CD8-positive, alpha-beta memory T cell (primary cell): ENCODE measurements at places on chromosomes 2 and 18.

DNA sequence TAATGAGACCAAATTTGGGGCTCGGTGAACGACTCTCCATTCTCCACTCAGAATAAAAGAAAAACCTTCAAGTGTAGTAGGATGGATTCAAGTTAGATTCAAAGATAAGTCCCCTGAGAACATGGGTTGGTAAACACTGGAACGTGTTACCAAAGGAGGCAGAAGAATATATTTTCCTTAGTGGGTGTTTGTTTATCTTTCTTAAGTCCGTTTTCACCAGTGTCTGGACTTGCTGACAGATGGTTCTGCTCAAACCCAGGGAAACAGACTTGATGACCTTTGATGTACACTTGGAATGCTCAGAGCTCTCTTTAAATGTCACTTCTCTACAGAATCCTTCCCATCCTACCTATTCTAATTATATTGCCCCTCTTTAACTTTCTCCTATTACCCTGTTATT is 310.3 kb upstream of the ZNF521 start:
- no peak overlapping the region for H3K27ac ChIP-seq
- DNase-seq: no peak
- no peaks in the 10 kb centered on the region for H3K36me3 ChIP-seq
- H3K27me3 ChIP-seq: no peaks in the 10 kb centered on the region
- H3K4me1 ChIP-seq: no peaks in the 10 kb centered on the region
- H3K4me3 ChIP-seq: no peak overlapping the region

DNA sequence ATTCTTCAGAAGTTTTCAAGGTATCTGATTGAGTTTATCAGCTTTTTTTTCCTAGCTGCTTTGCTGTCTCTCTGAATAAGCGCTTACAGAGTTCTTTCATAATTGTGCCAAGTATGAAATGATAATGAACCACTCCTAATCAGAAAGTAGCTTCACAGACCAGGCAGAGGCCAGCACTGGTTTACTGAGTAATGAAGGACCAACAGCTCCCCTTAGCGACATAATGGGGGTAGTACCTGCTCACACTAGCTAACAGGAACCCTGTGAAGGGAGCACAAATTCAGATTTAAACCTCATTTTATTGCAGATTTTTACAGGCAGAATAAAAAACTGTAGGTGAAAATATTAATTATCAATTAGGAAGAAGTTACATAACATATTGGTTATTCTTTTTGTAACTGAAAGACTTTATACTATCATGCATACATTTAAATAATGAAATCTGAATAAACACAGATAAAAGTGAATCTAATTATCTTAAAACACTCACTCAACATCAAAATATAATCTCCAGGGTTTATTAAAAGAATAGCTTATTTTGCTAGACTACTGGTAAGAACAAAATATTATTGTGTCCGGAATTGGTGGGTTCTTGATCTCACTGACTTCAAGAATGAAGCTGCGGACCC is 53.7 kb upstream of the LRRC30 start:
- H3K4me1 ChIP-seq: no peaks in the 10 kb centered on the region
- H3K27me3 ChIP-seq: no peaks in the 10 kb centered on the region
- no peak overlapping the region for H3K27ac ChIP-seq
- no peak for DNase-seq

DNA sequence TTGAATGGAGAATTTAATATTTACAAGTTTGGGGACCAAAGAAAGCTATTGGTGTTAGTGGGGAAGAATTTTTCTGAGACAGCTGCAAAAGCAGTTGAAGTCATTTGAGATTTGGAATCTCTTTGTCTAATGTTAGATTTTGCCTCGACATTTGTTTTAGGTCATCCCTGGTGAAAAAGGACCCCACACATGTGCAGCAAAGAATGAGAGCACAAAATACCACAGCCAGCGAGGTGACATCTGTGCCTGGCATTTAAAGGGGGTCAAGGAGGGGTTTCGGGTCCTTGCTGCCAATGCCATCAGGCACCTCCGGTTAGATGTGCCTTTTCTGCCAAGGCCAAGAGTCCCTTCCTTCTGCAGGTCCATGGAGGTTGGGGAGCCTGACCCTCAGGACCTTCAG is 173.3 kb downstream of the TRIB2 start:
- no peak for DNase-seq

DNA sequence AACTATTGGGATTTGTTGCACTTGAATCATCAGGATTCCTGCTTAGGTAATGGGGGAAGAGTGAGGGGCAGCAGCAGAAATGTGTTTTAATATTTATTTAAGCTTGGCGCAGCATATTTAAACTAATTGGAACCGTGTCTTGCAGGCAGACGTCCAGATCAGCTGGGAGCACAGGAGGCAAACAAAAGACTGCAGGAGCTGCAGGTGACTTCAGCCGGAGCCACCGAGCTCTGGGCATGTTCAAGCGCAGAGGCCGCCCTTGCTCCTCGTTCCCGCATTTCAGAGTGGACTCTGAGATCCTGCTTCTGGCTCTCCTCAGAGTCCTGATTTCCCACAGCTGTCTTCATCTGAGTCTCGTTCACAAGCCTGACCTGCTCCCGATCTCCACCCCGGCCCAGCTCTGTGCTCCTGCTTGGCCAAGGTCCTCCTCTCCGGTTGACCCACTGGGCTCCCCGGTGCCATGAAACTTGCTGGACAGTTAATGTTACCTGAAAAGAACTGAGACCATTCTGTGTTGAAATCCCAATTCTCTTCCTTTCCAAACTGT is 475.5 kb downstream of the SOX11 start:
- H3K27ac ChIP-seq: no peak overlapping the region
- H3K4me1 ChIP-seq: no peaks in the 10 kb centered on the region
- H3K4me3 ChIP-seq: no peak overlapping the region
- no peak for DNase-seq
- no peaks in the 10 kb centered on the region for H3K36me3 ChIP-seq

DNA sequence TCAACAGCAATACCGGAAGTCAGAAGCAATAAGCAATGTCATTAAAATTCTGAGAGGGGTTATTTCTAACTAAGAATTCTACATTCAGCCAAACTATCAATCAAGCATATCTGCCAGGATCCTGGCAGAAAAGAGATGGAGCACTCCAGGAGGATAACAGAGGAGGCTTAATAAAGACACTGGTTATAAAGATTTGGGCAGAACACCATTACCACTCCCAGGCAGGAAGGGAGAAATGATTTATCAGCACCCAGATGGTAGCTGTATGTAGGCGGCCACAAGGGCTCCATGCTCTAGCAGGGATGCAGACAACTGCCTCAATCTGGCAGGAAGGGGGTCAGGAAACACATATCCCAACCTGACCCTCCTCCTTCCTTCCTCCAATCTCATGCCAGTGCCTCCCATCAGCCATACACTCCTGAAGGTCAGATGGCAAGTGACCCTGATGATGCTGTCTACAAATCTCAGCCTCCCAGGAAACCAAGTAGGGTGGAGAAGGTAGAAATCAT is 20.5 kb upstream of the TNFAIP6 start:
- no peak overlapping the region for H3K4me3 ChIP-seq
- no peaks in the 10 kb centered on the region for H3K4me1 ChIP-seq
- no peak for DNase-seq
- no peak overlapping the region for H3K27ac ChIP-seq
- H3K27me3 ChIP-seq: no peaks in the 10 kb centered on the region

DNA sequence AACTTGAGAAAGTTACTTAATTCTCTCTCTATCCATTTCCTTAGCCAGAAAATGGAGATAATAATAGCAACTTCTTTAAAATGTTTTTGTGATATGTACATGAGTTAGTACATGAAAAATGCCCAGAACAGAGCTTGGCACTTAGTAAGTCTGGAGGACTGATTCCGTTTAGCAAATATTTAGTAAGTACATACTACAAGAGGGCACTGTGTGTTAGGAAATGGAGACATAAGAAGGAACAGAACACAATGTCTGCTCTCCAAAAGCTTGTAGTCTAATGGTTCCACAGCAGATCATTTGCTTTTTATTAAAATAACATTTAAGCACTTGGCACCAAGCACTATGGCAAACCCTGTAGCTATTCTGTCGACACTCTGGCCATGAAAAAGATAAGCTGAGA is 47.5 kb upstream of the CDH20 start:
- H3K27me3 ChIP-seq: no peaks in the 10 kb centered on the region
- H3K36me3 ChIP-seq: no peaks in the 10 kb centered on the region
- no peaks in the 10 kb centered on the region for H3K4me1 ChIP-seq

GRCh38 chr18:12072996-12073395 is 20.6 kb upstream of the ANKRD62 start:
- H3K4me3 ChIP-seq: no peak overlapping the region
- H3K27ac ChIP-seq: no peak overlapping the region
- H3K27me3 ChIP-seq: no peaks in the 10 kb centered on the region
- no peaks in the 10 kb centered on the region for H3K4me1 ChIP-seq
- DNase-seq: no peak
- no peaks in the 10 kb centered on the region for H3K36me3 ChIP-seq

GRCh38 chr2:156526950-156527636 is 90.9 kb downstream of the GPD2 start:
- H3K27me3 ChIP-seq: no peaks in the 10 kb centered on the region
- H3K36me3 ChIP-seq: no peaks in the 10 kb centered on the region
- no peak overlapping the region for H3K4me3 ChIP-seq

GRCh38 chr2:184692141-184692734 is 93.9 kb downstream of the ZNF804A start:
- no peaks in the 10 kb centered on the region for H3K36me3 ChIP-seq
- no peaks in the 10 kb centered on the region for H3K27me3 ChIP-seq
- no peaks in the 10 kb centered on the region for H3K4me1 ChIP-seq
- no peak for DNase-seq
- no peak overlapping the region for H3K4me3 ChIP-seq

DNA sequence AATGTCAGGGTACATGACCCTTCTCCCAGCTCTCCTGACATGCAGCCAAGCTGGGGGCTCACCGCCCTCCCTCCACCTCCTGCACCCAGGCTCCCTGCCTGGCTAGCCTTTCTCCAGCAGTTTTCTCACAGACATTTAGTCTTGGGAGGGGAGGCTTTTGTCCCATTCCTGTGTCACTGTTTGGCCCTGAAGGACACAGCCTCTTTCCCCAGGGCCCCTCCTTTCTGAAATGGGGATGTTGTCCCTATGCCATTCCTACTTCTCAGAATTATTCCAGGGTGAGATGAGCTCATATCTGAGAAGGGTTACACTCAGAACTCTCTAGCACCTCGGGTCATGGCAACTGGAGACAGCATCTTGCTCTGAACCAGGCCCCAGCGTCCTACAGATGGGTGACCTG is 47.3 kb upstream of the MRPL33 start:
- H3K4me1 ChIP-seq: no peaks in the 10 kb centered on the region
- H3K27me3 ChIP-seq: peaks cover 8% of the 10 kb centered on the region
- DNase-seq: no peak

GRCh38 chr2:234187646-234188174 is 137.2 kb downstream of the SPP2 start:
- no peak overlapping the region for H3K4me3 ChIP-seq
- H3K36me3 ChIP-seq: no peaks in the 10 kb centered on the region
- no peak overlapping the region for H3K27ac ChIP-seq
- no peak for DNase-seq
- H3K27me3 ChIP-seq: no peaks in the 10 kb centered on the region

DNA sequence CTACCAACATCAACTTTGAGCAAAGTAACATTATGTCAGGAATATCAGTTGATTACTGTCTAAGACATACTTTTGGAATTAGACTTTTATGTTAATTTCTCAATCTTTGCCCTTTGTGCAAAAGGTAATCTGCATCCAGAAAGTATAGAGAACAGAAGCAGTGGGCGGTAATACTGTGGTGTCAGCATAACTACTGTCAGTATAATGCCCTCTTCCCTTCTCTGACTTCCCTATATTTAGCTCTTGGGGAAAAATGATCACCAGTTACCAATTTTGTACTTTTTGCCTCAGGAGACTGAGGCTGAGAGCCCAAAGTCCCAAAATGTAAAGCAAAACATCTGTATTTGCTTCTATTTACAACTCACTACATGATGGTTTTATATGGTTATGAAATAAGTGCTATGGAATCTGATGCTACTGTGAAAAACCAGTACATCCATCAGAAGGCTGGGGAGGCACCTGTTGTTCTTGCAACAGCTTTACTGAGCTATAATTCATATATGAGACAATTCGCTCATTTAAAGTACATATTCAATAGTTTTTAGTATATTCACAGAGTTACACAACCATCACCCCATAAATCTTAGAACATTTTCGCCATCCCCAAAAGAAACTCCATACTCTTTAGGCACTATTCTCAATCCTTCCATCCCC is 51.3 kb upstream of the CD302 start:
- no peaks in the 10 kb centered on the region for H3K4me1 ChIP-seq
- H3K27me3 ChIP-seq: no peaks in the 10 kb centered on the region
- DNase-seq: no peak
- no peak overlapping the region for H3K4me3 ChIP-seq
- peaks cover 12% of the 10 kb centered on the region for H3K36me3 ChIP-seq
- no peak overlapping the region for H3K27ac ChIP-seq

DNA sequence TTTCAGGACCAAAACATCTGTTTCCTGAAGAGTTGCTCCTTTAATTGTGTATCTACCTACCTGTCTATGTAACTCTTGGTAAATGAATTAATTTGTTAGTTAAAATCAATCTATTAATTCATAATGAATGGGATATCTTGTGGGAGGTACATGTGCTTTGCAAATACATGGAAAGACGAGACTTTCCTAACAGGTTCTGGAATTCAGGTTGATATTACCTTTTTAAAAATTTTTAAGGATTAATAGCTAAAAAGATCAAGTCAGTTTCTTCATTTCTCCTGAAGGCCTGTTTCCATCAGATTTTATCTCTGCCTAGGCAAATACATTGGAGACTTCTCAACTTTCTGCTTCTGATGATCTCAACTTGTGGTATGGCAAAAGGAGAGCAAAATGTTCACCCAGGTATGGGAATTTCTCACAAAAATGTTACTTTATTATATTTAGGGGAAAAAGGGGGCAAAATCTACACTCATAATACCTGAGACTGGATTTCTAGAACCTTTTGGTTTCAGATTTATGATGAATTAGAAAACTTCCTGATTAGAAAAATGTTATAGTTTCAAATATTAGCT is 7.4 kb downstream of the TFPI start:
- no peak overlapping the region for H3K4me3 ChIP-seq
- H3K27me3 ChIP-seq: no peaks in the 10 kb centered on the region
- H3K4me1 ChIP-seq: no peaks in the 10 kb centered on the region
- DNase-seq: no peak

DNA sequence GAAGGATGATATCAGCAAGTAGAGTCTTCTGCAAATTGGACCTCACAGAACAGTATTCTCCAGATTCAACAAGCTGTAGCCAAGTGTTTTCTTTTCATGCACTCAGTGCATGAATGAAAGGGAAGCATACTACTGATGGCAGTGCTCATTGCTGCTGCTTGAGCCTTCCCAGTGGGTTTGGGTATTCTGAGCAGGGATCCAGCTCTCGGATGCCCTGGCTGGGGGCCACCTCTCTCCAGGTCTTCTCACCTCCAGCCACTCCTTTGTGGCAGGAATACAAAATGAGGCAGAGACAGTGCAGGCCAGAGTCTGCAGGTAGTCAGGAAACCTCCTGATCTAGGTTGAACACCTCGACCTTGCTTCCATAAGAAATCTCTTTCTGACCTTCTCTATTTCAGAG is 390.4 kb upstream of the CELF4 start:
- H3K27ac ChIP-seq: no peak overlapping the region
- no peaks in the 10 kb centered on the region for H3K36me3 ChIP-seq
- no peaks in the 10 kb centered on the region for H3K27me3 ChIP-seq
- no peak overlapping the region for H3K4me3 ChIP-seq
